ENCODE measurements at places on chromosomes 3 and 15.

DNA sequence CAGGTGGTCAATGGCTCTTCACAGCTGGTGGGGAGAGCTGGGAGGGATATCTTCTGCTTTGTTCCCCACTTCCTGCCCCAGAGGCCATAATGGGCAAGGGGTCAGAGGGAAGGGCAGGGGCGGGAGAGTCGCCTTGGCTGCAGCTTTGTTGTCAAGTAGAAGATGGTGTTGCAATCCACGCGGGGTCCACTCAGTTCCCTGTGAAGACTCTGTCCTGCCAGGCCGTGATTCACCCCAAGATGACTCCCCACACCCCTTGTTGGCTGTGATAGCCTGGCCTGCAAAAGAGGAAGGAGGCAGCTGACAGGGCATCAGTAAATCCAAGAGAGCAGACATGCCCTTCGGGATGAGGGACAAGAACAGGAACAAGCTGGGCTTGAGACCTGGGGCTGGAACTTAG, 6.9 kb downstream of the GALNT15 start:
- no peak for DNase-seq

GRCh38 chr3:82824491-82824890, 1063.0 kb upstream of the GBE1 start:
- DNase-seq: no peak

GRCh38 chr3:100850701-100851100, 141.4 kb downstream of the TFG start:
- DNase-seq: no peak

- no peak for DNase-seq
Observed at GRCh38 chr3:125585595-125586223, 9.6 kb downstream of the OSBPL11 start.

DNA sequence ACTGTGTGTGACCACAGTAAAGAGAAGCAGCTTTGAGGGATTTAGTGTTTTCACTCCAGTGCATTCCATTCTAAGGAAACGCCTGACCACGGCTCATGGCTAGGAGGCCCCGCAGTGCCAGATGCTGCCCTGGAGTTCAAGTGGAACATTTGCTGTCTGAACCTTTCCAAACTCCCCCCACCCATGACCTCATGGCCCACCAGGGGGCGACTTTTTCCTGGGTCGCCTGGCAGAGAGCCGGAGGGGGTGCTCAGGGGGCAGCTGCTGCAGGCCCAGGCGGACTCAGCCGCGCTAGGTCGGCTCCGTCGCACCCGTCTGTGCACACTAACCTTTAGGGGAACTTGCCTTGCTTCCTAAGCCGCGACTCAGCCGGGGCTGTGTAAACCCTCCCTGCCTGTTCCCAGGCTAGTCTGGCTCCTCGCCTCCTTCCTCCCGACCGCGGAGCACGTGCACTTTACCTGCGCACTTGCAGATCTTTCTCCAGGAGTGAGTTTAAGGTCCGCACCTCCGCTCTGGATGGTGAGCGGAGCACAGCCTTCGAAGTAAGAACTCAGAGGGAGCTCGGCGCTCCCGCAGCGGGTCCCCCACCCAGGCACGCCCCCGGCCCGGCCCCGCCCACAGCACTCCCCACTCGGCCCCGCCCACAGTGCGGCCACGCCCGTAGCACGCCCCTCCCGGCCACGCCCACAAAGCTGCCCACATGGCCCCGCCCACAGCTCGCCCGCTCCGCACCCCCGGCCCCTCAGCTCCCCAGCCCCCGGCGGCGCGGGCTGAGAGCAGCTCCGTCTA, at the start of gene OCA2:
TSS of gene OCA2 (minus strand) at position 550 of the 789 bp plus-strand sequence. CDS start 17,441 bp downstream, outside the sequence.
- DNase-seq: peak; percentile 45

GRCh38 chr3:71468311-71469137, 115.0 kb downstream of the FOXP1 start:
- no peak for DNase-seq

- DNase-seq: no peak
Observed at GRCh38 chr3:32146746-32147211, 40.4 kb downstream of the GPD1L start.

- no peak for DNase-seq
Observed at GRCh38 chr15:98196371-98196770, 235.9 kb downstream of the ARRDC4 start.

DNA sequence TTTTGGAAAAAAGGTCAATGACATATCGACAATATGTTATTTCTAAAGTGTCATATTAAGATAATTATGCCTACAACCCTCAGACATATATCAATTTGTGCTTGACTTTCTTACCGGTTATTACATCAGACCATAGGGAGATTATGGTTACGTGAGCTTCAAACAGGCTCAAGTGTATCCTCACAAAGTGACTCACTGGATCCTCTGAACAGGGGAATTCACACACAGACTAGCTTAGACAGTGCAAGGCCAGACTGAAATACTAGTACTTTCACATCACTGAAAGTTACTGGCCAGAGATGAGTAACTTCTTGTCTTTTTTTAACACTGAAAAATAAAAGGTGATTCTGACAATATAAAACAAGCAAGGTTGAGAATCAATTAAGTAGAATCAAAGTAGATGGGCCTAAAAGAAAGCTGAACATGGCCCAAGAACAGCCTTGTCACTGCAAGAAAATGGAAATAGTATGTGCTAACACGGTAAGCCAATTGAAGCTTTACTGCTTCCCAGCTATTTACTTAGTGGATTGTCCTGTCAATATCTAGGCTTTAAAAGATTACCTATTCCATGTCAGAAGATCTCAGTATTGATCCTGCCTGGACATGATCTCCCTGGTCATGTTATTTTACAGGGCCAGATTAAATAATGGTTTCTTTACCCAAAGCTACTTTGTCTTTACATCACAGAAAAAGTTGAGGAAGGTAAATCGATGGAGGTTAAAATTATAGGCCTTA, 848.6 kb downstream of the ROBO1 start:
- DNase-seq: no peak

- no peak for DNase-seq
Observed at GRCh38 chr3:95177096-95177495, 1114.2 kb downstream of the NSUN3 start.

- DNase-seq: no peak
Observed at GRCh38 chr3:72189339-72189738, 404.4 kb upstream of the PROK2 start.

GRCh38 chr3:66383023-66383422, 117.8 kb downstream of the LRIG1 start:
- no peak for DNase-seq

- no peak for DNase-seq
Observed at GRCh38 chr3:121809249-121809648, 25.6 kb downstream of the IQCB1 start.

- no peak for DNase-seq
Observed at GRCh38 chr15:68909601-68910100, 20.7 kb upstream of the SPESP1 start.

DNA sequence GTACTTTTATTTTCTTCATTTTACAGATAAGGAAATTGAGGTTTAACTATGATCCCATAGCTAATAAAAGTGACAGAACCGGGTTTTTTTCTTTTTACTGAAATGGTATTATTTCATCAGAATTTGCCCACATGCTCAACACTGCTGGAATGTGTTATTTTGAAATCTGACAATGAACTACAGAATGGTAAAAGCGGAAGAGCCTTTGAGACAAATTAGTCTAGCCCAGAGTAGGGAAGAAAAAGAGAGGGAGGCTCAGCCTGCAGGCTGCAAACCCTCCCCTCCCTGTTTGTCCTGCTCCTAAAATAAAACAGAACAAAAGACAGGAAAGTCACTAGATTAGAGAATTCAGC, 100.3 kb upstream of the LIPC start:
- no peak for DNase-seq

GRCh38 chr3:59660852-59661625, 611.2 kb upstream of the CFAP20DC start:
- no peak for DNase-seq

DNA sequence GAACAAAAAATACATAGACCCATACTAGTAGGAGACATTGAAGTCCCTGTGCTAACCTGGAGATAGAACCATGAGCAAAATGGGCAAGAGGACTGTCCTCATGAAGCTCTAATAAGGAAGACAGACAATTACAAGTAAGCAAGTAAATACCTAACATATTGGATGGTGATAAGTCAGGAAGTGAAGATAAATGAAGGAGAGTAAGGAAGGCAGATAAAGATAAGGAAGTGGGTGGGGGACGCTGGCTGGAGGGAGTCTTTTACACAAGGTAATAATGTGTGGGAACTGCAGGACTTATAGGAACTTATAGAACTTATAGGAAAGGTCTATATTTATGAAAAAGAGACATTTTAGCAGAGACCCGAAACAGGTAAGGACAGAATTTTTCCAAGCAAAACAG, 148.9 kb upstream of the ABI3BP start:
- no peak for DNase-seq

GRCh38 chr3:81955878-81956277, 194.4 kb upstream of the GBE1 start:
- DNase-seq: no peak

Data from T-helper 1 cell (primary cell).